ENCODE measurements at places on chromosomes 12 and 14. TPM values are rescaled to one million over a fixed set of nuclear protein-coding genes. Genes with fewer than 3 reads are reported as not detected.

DNA sequence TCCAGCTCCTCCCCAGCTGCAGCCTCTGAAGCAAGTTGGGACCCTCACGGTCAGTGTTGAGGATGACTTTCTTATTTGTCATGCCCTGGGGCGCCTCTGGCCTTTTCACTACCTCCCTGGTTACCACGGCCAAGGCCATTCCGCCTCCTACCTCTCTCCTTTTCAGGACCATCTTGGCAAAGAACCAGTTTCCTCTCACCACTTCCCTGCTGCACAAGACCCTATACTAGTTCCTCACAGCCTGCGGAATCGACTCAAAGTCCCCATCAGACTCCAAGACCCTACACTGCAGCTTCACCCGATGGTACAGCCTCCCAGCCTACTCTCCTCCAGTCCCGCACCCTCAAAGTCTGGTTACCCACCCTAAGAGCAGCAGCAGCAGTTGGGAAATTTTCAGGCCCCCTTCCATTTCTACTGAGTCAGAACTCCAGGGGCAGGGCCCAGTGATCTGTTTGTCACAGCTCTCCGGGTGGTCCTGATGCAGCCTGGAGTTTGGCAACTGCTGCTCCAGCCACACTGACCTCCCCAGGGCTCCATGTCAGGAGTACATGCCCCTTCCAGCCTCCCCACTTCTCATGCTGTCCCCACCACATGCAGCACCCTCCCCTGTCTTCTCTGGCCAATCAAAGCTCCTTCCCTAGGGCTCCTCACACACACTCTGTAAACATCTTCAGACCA, 5.4 kb downstream of the VWF start:
- DNase-seq, result peak; percentile 45

GRCh38 chr14:104518659-104519350, 60.8 kb upstream of the C14orf180 start:
- DNase-seq, result no peak

DNA sequence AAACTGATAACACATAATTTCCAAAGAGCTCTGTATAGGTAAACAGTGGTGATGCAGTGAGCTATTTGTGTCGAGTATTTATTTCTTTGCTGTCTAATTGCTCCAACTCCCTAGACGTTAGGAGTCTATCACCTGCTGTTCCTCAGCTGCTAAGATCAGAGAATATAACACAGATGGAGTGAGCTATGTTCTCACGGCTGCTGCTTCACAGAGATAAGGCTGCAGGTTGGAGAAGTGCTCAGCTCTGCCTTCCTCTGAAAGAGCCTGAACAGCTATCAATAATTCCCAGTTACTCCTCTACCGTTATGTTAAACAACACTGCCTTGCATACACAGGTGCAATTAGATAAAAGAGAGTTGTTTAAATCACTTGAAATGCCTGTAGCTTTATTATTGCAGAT, 103.2 kb upstream of the MDGA2 start:
- no peak for DNase-seq

DNA sequence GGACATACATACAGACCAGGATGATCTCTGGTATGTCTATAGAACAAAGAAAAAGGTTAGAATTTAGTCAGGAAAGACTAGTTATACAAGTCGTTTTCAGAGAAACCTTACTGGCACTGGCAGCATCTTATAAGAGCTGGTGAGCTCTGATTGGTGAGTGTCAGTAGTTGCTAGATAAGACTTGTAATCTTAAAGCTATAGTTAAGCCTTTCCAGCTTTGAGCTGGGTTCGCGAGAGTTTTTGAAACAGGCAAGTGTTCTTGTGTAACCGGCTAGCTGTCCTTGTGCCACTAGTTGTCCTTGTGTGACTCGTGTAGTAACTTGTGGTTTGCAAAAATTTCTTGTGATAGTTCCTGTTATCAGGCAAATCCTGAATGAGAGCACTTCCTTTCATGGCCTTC, 740.9 kb downstream of the GALC start:
- DNase-seq, result no peak

STXBP6 gene
- total RNA-seq, result 34.9 TPM

Data from suprapubic skin (tissue), 4 donors.